ENCODE measurements at places on chromosomes 4 and X. TPM values are rescaled to one million over a fixed set of nuclear protein-coding genes. Genes with fewer than 3 reads are reported as not detected.

The TBCK gene
- total RNA-seq = 20.1 TPM

The NXF2B gene
- 0.16 TPM for total RNA-seq

The FATE1 gene
- total RNA-seq = not detected

The ATOH1 gene
- not detected for total RNA-seq

The MAP7D2 gene
- total RNA-seq = 3.5 TPM

The ASB9 gene
- 30.3 TPM for total RNA-seq

The RHOH gene
- total RNA-seq = not detected

The SLITRK4 gene
- total RNA-seq = 0.40 TPM

The RBM46 gene
- 0.40 TPM for total RNA-seq

The LIAS gene
- total RNA-seq = 20.4 TPM

The CFAP47 gene
- total RNA-seq = 0.19 TPM

The GUCY1B1 gene
- total RNA-seq = 0.69 TPM

The ADGRG4 gene
- total RNA-seq = not detected

The RAI2 gene
- not detected for total RNA-seq

Data from SK-MEL-5 (cell line).